HS-5 (cell line): ENCODE measurements at places on chromosomes 3 and 15.

- DNase-seq: peak; percentile 32
Measured at GRCh38 chr3:43994657-43995546, 246.8 kb upstream of the TOPAZ1 start.

GRCh38 chr3:106829206-106829605, 548.0 kb upstream of the CCDC54 start:
- DNase-seq: no peak

DNA sequence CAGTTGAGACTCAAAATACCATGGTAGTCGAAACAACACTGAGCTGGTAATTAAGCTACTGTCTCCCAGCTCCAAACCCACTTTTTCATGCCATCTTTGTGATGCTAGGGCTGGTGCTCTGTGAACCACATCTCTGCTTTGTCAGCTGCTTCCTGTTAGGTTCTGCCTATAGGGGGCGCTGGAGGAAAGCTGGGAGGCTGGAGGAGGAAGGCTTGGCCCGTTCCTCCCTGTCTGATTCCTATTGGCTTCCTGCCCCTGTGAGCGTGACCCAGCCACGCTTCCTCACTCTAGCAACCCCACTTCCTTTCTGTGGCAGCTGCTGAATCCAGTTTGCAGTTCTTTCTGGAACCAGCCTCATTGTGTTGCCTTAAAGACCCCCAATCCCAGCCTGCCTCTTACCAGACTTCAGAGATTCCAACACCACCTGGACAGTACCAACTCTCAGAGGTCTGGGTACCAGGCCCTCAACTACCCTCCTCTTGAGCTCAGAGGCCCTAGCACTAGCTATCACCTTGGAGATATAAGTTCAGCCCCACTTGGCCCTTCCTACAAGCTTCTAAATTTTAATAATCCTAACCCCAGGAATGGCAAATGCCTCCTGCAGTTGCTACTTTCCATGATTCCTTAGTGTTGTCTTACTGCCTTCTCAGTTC, 120.9 kb downstream of the ERC2 start:
- no peak for DNase-seq

GRCh38 chr3:39810647-39811161, 1.3 kb downstream of the MYRIP start:
- no peak for DNase-seq

DNA sequence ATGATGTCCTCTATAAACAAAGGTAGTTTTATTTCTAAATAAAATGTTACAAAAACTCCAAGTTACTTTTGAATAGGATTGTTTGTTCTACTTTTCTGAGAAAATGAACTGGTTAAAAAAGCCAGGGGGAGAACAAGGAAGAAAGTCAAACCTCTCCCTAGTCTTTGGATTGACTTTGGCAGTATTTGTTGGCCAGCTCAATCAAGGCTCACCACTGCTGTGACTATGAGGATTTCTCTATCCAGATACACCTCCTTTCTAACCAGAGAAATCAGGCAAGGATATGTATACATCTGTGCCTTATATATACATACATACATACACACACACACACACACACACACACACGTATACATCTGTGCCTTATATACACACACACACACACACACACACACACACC, 107.8 kb downstream of the FEZF2 start:
- no peak for DNase-seq
